ENCODE measurements at places on chromosomes 4 and X.

GRCh38 chrX:132671229-132671641 is 182.4 kb upstream of the MBNL3 start:
- no peak for DNase-seq

DNA sequence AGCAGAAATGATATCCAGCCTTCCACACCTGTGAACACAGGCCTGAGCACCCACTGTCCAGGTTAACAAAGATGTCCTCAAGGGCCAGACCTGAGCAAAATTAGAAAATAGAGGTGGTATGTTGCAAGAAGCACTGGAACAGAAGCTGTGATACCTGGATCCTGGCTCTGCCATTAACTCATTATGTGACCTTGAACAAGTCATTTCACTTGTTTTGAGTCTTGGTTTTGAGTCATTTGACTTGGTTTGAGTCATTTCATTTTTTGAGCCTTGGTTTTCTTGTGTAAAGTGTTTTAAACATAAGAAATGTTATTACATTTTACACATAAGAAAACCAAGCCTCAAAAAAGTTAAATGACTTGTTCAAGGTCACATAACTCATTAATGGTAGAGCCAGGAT is 2.9 kb upstream of the NWD2 start:
- no peak for DNase-seq

DNA sequence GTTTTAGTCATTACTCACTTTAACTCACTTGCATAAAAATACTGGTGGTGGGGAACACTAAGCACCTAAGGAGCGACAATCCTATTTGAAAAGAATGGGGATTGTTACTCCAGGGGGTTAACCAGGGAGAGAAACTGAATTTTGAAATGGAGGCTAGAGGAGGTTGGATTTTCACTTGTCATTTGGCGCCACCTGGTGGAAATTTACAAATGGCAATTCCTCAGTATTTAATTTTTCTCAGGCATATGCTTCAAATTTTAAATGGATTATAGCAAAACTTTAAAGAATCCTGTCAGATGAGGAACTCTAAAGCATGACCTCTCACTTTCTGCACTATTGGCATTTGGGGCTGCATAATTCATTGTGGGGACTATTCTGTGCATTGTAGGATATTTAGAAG is 2.7 kb upstream of the GEMIN8 start:
- DNase-seq, result peak; percentile 70

DNA sequence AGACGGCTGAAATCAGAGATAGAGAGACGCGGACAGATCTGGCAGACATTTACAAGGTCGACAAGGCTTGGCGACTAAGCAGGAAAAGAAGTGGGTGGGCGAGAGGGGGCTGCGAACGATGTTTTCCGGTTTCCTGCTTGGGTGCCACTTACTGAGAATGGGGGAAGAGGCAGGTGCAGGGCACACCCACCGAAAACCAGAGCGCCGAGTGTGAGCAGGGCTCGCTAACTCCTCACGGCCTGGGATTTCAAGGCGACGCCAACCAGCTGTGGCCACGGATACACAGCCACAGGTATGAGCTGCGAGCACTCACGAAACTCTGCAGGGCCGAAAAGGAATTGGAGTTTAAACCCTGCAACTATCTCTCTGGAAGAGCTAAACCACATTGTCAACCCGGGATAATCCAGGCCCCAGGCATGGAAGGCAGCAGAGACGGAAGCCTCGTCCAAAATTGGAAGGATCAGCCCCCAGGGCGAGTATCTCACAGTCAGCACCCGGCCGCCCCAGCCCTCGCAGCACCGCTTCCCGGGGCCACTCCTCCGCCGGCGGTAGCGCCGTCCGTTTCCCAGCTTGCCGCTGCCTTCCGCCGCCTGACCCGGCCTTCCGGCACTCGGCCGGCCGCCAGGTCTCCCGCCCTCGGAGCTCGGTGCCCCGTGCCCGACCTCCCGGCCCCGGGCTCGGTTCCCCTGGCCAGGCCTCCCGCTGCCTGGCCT is 778 bp downstream of the CASP3 start:
- DNase-seq, result no peak

DNA sequence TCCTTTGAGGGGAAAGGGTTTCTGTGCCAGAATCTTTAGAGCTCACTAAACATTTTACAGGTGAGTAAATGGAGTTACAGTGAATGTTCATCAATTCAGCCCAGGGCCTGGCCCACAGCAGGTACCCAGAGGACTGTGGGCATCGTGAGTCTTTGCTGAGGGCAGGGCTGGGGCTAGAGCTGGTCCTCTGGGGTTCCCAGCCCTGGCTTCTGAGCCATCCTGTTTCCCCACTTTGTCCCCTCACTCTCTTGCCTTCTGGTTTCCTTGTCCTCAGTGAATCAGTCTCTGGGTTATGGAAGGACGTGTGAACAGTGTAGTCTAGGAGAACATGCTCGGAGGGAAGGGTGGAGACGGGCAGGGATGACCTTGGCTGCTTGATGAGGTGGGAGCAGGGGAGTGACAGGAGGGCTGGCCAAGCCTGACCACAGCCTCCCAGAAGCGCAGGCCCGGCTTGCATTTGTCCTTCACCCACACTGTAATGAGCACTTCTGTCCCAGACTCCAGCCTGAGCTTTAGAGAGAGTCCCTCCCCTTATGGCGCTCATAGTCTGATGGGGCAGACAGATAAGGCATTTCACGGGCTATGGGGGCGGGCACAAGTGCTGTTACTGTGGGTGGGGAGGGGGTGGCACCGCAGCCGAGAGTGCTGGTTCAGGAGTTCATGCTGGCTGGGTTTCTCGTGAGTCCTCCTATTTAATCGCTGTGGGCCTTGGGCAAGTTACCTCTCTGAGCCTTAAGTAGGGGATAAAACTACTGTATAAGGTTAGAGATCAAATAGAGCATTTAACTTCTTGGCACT is 17.3 kb downstream of the TBC1D14 start:
- DNase-seq, result peak; percentile 60

DNA sequence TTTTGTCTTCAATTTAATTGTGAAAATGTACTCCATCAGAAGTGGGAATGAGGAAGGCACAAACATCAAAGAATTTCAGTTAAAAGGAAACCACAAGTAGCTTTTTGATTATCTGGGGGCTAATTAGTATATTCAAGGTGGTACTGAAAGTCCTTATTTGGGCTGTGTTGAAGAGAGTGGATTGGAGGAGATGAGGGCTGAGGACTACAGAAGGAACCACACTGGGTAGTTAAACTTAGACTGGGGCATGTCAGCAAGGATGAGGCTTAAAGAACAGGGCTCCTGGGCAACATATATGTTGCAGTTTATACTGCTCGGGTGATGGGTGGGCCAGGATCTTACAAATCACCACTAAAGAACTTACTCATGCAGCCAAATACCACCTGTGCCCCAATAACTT is 346.8 kb downstream of the SPOCK3 start:
- no peak for DNase-seq

GRCh38 chr4:101127176-101127790 is 220.0 kb downstream of the PPP3CA start:
- no peak for DNase-seq

DNA sequence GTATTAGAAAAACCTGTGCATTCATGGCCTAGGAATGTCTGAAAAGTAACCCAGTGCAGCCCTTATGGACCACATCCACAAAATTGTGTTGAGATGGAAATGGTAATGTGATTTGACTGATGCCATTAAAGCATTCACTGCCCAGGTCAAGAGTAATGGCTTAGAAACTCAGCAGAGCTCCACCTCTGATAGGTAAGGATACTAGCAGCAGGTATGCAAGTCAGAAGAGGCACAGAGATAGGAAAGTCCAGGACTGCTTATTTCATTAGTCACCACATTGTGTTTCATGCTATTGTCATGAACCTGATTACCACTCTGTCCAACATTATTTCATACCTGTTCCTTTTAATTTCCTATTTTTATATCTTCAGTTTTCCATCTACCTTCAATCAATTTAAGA is 2042.2 kb downstream of the ARAP2 start:
- no peak for DNase-seq

DNA sequence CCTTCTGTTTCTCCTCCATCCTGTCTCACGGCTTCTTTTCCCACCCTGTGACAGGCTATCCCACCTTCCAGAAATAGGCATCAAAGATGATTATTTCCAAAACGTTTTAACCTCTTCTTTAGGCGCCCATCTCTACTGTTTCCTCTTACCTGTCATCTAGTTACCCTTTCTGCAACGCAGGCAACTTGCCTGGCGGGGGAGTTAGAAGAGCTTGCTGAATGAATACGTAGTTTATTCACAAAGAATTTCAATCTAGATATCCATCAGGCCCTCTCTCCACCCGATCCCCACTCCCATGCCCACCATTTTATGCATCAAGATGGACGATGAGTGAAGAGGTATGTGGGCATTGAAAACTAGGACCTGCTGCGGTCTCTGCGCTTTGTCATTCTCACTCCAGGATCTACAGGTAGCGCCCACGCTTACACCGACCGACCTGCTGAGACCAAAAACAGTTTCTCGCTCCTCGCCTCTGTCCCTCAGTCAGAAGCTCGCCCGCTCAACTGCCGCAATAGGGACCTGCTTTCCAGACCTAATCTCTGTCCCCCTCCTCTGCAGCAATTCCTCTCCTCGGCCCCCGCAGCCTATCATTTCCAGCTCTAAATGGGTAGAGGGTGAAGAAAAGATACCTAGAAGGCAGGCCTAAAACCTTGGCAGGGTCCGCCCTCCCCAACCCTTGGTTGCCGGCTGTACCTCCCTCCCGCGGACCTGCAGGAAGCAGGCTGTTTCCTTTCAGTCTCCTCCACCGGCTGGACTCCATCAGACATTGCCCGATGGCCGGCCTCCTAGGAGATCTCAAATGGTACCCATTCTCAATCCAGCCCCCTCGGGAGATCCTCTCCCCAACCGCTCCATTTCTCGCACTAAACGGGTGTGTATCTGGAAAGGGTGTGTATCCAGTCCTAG is 624 bp downstream of the BEX5 start:
- DNase-seq, result no peak

- no peak for DNase-seq
These were observed 31.3 kb upstream of the ARHGEF38 start for GRCh38 chr4:105520819-105521790.

- no peak for DNase-seq
These were observed 93.7 kb upstream of the TRPC3 start for GRCh38 chr4:122045533-122045932.

DNA sequence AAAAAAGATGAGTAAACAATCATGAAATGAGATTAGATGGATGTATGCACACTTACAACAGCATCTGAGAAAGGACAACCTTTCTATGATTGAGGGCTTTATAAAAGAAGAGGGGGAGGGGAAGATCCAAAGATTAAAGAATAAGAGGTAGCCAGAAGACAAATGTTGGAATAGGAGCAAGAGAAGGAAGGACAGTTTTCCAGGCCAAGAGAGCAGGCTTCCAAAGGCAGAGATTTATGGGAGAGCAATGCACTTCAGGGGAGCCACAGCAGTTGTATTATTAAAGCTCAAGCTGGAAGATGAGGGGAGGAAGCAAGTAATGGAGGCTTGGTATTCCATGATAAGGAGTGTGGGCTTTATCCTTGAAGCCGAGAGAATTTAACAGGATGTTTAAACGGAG is 110.3 kb upstream of the PTPN13 start:
- DNase-seq, result peak; percentile 17

- no peak for DNase-seq
These were observed 56.4 kb downstream of the IRF2 start for GRCh38 chr4:184417802-184418511.

- peak; percentile 47 for DNase-seq
These were observed 176.3 kb downstream of the FAM13A start for GRCh38 chr4:88880501-88881226.

GRCh38 chr4:109966891-109967481 is 54.3 kb downstream of the EGF start:
- DNase-seq, result no peak

DNA sequence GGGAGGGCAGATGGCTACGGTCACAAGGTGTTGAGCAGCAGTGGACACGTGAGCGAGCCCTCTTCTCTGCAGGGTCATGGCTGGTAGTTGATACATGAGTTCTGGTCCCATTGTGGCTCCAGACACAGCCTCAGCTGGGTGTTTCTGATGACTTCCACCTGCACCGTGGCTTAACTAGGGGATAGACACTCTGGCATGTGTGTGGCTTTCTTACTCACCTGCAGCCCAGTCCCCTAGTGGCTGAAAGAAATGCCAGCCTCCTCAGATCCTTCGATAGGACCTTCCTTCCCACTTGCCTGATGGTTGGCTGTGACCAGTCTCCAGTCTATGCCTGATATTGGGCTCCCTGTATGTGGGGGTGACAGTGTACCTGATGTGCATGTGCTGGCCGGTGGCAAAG is 5.0 kb downstream of the GPR78 start:
- DNase-seq, result no peak

DNA sequence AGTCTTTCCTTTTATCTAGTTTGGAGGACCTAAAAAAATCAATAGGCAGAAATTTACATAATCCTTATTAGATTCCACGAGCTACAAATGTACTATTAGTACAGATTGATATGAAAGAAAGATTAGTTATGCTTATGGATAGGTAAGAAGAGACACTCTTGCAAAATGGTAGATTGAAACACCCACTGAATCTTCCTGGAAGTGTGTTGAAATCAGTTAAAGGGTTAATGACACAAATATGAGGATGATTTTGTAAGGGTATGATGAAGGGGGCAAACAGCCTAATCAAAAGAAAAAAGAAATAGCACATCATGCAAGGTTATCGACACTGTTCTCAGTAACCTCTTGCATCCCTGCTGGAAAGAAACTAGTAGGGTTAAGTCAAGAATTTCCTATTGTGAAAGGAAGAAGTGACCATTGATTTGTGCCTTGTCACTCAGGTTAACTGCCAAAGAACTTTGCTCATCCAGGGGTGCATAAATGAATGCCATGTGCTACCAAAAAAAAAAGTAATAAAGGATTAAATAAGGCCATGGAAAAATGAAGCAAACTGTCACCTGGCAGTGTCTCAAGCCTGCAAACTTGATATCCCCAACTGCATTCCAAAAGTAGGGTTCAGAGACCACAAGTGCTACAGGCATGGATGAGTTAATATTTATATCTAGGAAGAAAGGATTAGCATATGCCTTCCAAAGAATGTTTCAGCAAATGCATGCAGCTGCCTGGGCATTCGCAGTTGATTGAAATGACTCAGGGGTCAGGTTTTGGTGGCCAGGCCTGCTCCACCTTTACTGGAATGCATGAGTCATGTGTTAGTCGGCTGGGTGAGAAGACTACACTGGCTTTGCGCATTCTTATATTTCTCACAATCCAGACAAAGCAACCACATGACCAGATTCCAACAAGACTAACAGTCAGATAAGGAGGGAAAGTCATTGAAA is 78.3 kb upstream of the ATXN3L start:
- no peak for DNase-seq

DNA sequence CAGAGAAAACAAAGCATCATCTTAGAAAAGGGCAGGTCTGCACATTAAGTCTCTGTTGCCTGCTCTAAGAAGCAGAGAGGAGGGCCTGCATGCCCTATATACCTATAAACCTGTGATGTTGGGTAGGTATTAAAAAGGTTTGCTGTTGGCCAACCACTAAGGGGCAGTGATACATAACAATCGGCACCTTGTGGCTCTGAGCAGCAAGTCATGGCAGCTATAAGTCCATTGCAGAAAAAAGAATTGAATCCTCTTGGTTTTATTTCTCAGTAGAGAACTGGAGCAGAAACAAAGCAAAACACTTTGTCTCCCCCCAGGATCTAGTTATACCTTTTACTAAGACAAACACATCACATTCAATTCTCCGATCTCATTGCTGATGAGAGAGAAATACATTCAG is 1364.4 kb downstream of the STIM2 start:
- DNase-seq, result no peak

- DNase-seq, result no peak
These were observed 381.0 kb upstream of the BOD1L1 start for GRCh38 chr4:14008494-14008893.

- DNase-seq, result no peak
These were observed 4.1 kb downstream of the NOA1 start for GRCh38 chr4:56973336-56973735.

- peak; percentile 70 for DNase-seq
These were observed 108.7 kb upstream of the ATP6AP2 start for GRCh38 chrX:40471965-40472648.

- no peak for DNase-seq
These were observed 193.0 kb downstream of the NAA11 start for GRCh38 chr4:79132826-79133225.

Data from NCI-H2227 treated with DMSO at 0.1 percent for 48 hours (cell line).